LNCaP clone FGC (cell line): ENCODE measurements at places on chromosomes 5 and 9.

GRCh38 chr9:137955586-137955985 is 78.0 kb downstream of the CACNA1B start:
- DNase-seq = no peak

DNA sequence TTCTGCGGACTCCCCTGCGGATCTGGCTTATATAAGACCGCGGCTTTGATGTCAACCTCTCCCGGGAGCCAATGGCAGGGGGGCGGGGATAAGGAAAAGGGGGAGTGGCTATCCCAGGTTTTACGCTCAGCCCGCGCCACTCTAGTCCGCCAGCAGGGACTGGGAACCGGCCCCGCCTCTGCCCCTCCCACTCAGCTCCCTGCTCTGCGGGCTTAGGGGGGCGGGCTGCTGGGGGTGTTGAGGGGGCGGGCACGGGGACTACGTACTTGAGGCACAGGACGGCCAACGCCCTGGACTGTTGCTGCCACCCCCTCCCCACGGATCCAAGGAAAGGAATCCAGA is at the start of gene HAND1:
Gene HAND1 (minus strand): TSS at position 4 of the 342 bp plus-strand sequence. CDS start 219 bp downstream, outside the sequence.
- DNase-seq = no peak

- DNase-seq = no peak
Measured at GRCh38 chr5:171872666-171873065, 87.0 kb downstream of the SMIM23 start.

DNA sequence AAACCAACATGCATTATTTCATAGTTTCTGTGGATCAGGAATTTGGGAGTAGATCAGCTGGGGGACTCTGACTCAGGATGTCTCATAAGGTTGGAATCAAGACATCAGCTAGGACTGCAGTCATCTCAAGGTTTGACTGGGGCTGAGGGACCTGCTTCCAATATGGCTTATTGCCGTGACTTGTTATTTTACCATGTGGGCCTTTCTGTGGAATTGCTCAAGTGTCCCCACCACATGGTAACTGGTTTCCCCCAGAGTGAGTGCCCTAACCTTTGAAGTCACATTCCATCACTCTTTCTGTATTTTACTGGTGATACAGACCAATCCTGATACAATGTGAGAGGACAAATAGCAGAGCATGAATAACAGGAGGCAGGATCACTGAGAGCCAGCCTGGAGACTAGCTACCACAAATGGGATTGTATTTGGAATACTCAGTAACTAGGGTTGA is 70.2 kb upstream of the ELL2 start:
- DNase-seq = no peak

DNA sequence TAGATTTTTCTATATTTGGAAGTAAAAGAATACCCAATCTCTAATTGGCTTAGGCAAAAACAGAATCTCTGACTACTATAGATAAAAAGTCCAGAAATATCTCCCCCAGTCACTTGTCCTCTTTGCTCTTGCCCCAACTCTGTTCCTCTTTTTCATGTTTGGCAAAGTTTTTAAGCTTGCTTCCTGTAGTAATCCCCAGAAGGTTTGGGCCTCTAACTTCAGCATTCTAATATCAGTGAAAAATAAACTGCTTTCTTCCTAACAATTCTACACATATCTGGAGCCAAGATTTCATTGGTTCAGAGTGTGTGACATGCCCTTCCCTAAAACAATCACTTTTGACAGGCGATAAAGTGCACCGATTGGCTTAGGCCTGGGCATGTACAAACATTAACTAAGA is 1680.3 kb downstream of the MAT2B start:
- no peak for DNase-seq

GRCh38 chr9:99137225-99137624 is 32.3 kb downstream of the TGFBR1 start:
- no peak for DNase-seq

GRCh38 chr9:79637177-79637925 is 65.6 kb downstream of the TLE4 start:
- no peak for DNase-seq

- peak; percentile 26 for DNase-seq
Measured at GRCh38 chr5:121885630-121886029, 33.9 kb downstream of the FTMT start.

- DNase-seq = no peak
Measured at GRCh38 chr5:103519550-103519949, 43.0 kb downstream of the NUDT12 start.

- DNase-seq = no peak
Measured at GRCh38 chr5:56060276-56061110, 65.7 kb upstream of the IL6ST start.

DNA sequence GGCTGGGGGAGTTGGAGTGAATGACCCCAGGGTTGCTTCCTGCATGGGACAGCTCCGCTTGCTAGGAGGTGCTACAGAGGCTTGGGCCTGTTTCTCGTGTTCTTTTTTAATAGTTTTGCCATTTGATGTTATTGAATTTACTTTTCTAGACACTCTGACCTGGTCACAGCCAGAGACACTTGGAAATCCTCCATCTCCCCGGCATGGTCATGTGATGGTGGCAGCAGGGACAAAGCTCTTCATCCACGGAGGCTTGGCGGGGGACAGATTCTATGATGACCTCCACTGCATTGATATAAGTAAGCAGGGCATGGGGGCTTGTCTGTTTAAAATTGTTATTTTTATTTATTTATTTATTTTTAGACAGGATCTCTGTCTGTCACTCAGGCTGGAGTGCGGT is 13.4 kb downstream of the HSPA5 start:
- no peak for DNase-seq

DNA sequence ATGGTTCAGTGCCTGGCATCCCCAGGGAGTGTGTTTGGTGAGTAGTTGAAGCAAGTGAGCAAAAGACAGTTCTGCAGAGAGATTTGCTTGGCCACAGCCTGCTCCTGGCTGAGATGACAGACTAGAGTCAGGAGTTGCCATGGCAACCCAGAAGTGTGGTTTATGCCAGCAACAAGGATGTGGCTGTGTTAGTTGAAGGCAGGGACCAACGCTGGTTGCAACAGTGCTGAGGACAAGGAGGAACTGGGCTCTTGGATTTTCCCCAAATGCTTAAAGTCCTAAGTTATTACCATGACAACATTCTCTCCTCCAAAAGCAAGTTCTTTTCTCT is 2.7 kb downstream of the NXNL2 start:
- DNase-seq = no peak

DNA sequence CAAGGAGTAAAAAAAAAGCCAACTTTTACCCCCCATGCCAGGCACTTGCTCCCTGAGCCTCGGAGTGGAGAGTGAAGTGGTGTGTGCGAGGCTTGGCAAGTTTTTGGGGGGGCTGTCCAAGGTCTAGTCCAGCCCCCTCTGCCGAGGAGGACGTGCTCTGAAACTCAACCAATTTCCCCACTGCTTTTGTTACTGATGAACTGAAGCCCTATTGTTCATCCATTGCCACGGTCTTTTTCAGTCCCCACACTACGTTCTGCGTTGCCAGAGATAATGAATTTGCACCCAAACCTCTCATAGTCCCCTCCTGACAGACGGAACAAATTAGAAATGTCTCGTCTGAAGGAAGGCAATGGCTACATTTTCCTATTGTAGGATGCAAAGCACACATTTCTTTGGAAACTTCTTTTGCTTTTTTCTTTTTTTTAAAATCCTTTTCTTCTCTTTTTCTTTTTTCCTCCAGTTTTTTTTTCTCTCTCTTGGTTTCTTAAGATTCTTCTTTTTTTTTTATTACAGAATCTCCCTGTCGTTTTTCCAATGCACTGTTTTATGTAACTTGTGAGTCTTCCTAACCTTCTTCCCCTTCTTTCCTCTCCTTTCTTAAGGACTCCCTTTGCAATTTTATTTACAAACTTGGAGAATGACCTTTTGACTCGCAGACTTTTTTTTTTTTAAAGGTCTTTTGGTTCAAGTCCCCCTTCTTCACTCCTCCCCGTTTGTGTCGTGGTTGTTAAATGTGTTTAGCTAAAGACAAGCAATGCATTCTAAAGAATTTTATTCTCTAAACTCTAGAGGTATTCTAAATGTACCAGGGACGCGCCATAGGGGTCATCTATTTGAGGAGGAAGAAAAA is 209.5 kb downstream of the MEF2C start:
- DNase-seq = no peak

DNA sequence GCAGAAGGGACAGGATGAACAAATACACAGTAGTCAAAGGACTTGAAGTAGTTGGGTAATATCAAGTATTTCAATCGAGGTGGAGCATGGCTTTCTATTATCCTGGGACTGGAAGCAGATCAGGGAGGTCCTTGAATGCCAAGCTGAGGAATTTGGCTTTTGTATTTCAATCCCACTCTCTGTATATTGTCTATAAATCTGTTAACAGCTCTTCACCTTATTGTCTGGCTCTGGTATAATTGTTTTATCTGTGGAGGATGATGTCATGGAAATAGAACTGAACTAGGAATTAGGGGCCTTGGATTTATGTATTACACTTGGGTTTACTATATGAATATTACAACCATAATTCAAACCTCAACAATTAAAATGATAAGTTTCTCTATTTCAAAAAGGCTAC is 6.3 kb upstream of the ADAMTSL1 start:
- no peak for DNase-seq

GRCh38 chr5:153565822-153566221 is 75.4 kb downstream of the GRIA1 start:
- no peak for DNase-seq

- no peak for DNase-seq
Measured at GRCh38 chr9:93258818-93259489, 75.0 kb downstream of the WNK2 start.

DNA sequence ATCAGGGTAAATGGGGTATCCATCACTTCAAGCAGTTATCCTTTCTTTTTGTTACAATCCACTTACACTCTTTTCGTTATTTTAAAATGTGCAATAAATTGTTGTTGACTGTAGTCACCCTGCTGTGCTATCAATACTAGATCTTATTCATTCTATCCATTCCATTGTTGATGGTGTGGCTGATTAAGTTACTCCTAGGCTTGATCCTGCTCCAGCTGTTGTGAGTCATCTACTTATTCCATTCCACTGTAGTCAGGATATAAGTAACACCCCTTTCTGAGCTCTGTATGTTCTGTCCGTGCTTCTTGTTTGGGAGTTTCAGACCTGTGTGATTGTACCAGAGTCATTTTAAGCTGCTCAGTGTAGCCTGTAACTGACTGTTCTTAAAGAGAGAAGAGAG is 122.5 kb upstream of the RUSC2 start:
- no peak for DNase-seq

GRCh38 chr5:30808996-30809395 is 384.5 kb upstream of the CDH6 start:
- peak; percentile 35 for DNase-seq

GRCh38 chr9:131116281-131117120 is 8.9 kb upstream of the NUP214 start:
- DNase-seq = no peak

GRCh38 chr9:75088646-75089372 is 495 bp downstream of the OSTF1 start:
- DNase-seq = no peak

DNA sequence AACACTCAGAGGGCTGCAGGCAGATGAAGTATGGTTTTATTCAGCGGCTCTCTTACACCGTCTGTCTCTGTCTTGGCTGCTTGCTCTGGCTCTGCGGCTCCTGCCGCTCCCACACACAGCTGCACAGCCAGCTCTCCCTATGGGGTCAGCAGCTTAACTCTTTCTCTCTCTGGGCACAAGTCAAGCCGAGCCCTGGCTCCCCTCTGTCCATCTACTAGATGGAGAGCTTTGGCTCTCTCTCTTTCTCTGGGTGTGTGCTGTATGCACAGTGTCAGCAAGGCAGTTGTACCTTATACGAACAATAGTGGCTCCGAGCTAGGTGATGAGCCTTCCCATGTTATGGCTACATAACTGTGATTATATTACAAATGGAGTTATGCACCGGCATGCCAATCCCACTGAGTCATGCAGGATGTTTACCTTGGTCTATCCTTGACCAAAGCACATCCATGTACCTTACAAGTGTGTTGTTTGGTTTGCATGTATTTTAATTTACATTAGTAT is 19.3 kb upstream of the PPP2CA start:
- no peak for DNase-seq

DNA sequence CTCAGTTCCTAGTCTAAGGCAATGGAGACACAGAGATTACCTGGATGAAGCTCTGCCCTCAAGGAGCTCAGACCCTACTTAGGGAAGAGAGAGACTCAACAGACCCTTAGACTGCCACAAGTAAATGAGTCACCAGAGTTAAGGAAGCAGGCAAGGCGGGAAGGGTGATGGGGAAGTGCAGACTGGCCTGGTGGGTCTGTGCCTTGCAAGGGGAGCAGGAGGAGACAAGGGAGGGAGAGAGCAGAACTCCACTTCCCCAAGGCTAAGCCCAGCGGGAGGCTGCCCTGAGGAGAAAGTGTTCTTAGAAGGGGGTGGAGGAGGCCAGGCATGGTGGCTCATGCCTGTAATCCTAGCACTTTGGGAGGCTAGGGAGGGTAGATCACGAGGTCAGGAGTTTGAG is 83.7 kb downstream of the HRH2 start:
- no peak for DNase-seq

DNA sequence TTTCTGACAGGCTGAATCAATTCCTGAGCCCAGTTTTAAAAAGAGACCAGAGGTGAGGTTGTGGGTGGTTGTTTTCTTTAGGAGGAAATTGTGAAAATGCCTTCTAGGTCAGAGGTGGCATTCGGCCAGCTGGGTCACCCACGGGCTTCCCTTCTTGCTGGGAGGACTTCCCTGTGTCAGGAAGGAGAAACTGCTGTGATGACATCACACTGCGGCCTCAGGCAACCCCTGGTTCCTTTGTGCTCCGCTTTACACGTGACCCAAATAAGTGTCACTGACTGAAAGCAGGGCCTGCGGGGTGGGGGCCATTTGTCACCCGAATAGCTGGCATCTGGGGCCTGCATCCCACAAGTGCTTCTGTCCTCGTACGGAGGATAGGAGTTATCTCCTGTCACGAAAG is 39.7 kb downstream of the FABP6 start:
- DNase-seq = no peak

- DNase-seq = no peak
Measured at GRCh38 chr5:115179394-115180164, 9.9 kb upstream of the TRIM36 start.

- DNase-seq = no peak
Measured at GRCh38 chr5:171300358-171300757, 8.7 kb upstream of the TLX3 start.

GRCh38 chr5:162067655-162068411 is at the start of gene GABRG2:
Gene GABRG2 (plus strand): TSS chr5:162067773. CDS start chr5:162068000, 227 bp downstream.
- DNase-seq = no peak

DNA sequence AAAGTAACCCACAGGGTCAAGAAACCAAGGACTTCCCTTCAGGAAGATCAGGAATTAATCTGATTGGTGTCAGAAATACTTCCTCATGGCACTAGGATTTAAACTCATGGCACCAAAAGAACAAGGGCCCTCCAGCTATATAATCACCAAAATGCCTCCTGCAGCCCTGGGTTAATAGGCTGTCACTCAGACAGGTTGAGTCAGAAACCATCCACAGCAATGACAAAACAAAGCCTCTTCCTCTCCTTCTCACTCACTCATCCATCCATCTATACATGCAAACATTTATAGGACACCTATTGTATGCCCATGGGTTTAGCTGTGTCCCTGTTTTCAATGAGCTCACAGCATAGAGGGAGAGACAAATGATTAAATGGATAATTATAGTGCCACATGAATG is 62.5 kb upstream of the SPOCK1 start:
- no peak for DNase-seq

GRCh38 chr9:13244181-13244580 is 35.3 kb downstream of the MPDZ start:
- DNase-seq = no peak
